ENCODE measurements at places on chromosomes 12 and 14. TPM values are rescaled to one million over a fixed set of nuclear protein-coding genes. Genes with fewer than 3 reads are reported as not detected.

DNA sequence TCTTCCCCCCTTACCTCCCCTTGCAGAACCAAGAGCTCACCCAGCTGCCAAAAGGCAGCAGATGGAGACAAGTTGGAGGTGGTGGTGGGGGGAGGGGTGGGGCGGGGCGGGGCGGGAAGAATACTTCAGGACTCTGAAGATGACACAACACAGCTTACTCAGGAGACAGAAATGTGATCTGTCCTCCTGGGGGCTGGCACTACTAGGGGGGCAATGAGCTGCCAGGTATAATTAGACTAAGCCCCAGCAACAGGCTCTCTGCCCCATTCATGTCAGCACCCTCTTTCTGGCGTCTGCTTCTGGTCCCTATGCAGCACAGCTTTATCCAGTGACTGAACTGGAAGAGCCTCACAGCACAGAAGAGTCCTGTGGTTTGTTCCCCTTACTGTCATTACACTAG lies 407.0 kb downstream of the MED13L start:
- no peak for DNase-seq

GRCh38 chr12:53983950-53984572 lies 885 bp upstream of the HOXC10 start:
- DNase-seq, result no peak

GRCh38 chr14:103230658-103231334 lies 103.2 kb upstream of the EIF5 start:
- no peak for DNase-seq

GRCh38 chr14:31294746-31295405 lies 87.3 kb upstream of the HECTD1 start:
- no peak for DNase-seq

DNA sequence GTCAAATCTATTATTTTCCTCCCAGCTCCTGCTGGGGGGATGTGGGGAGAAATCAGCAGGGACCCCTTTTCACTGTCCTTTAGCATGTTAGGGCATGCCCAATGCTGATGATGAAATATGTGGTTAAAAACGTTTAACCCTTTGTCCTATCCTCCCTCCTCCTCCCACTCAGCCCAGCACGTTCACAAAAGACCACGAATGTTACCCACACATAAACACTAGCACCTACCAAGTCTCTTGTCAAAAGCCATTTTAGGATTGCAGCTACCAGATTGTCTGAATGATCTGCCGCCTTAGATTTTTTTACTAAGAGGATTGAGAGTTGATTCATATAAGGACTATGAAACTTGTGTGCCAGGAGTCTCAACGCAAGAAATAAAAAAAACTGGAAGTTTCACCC lies 70.4 kb downstream of the TBK1 start:
- no peak for DNase-seq

DNA sequence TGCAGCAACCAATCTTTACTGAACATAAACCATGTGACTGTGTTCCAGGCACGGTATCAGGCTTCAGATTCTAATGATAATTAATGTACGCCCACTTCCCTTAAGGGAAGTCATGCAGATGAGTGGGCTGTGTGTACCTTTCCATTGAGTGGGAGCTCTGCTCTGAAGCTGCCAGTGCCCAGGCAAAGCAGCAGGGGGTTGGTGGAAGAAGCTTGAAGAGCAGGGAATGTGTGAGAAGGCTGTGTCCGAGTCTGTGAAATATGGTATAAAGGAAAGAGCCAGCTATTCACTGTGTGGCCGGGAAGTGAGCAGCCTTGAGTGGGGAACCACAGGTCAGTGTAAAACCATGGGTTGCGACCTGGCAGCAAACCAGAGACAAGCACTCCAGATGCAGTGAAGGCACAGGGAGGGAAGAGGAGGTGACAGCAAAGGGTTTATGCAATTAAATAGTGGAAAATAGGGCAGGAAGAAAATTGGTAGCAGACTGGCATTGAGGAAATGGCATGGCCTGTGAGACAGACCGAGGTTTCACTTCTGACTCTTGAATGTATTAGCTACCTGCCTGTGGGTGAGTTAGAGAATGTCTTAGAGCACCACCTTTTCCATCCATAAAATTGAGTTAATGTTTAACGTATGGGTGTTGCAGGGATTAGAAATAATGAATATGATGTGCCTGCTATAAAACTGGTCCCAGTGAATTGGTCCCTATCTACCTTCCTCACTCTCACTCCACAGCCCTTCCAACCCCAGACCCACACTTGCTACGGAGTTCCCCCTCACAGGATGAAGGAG lies 116.4 kb downstream of the NTF3 start:
- no peak for DNase-seq

- DNase-seq, result no peak
Observed at GRCh38 chr12:20211541-20211940, 156.8 kb upstream of the PDE3A start.

DNA sequence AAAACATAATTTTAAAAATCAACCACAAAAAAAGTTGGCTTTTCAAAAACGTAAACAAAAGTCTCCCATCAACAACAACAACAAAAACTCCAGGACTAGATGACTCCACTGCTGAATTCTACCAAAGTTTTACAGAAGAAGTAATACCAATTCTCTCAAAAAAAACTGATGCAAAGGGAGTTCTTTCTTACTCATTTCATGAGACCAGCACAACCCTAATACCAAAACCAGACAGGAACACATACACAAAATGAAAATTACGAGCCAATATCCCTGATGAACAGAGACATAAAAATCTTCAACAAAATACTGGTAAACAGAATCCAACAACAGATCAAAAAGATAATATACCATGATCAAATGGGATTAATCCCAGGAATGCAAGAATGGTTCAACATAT lies 147.3 kb downstream of the BTG1 start:
- DNase-seq, result no peak

GRCh38 chr14:35349496-35350365 lies 54.8 kb downstream of the NFKBIA start:
- no peak for DNase-seq

DNA sequence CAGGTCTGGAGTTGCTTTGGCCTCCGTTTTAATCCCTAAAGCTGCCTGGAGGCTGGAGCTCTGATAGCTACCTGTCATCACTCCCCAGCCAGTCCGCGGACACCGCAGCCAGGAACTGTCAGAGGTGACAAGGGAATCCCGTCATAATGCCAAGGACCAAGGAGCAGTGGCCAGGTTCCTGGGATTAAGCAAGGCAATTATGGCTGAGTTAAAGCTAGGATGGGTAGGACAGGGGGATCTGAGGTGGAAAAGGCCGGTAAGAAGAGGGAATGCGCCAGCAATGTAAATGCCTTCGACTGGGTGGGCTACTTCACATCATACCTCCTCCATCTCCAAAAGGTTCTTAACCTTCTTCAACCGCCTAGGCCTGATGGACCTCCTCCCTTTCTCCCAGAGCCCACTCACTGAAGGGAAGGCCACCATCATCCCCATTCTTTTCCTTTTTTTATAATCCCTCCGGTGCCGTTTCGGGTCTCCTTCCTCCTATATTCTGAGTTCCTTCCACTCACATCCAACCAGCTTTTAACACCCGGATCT lies 1.9 kb downstream of the PPP1R3E start:
- peak; percentile 36 for DNase-seq

GRCh38 chr14:102694530-102695166 lies 82.6 kb upstream of the TRAF3 start:
- peak; percentile 49 for DNase-seq

DNA sequence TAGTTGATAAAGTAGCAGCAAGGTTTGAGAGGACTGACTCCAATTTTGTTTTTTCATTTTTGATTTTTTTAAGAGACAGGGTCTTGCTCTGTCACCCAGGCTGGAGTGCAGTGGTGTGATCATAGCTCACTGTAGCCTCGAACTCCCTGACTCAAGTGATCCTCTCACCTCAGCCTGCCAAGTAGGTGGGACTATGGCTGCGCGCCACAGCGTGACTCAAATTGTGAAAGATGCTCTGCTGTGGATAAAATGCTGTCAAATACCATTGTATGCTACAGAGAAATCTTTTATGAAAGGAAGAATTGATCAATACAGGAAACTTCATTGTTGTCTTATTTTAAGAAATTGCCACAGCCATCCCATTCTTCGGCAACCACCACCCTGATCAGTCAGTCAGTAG lies 48.3 kb downstream of the SCN8A start:
- peak; percentile 11 for DNase-seq

- peak; percentile 28 for DNase-seq
Observed at GRCh38 chr12:45725631-45726602, 3.6 kb upstream of the ARID2 start.

DNA sequence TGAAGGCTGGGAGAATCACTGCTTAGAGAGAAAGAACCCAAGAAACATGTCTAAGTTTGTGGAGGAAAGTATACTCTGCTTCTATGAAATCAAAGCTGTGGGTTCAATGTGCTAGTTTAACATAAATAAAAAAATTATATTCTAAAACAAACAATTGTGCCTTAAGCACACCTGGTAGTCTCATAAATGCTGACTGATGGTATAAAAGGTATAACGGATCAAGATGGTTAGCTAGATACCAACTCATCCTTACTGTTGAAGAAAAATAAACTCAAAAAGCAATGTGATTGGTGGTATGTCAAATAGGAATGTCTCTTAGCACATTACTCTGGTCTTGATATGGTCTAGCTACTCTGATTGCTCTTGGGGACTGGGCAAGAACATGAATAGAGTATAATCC lies 117.8 kb downstream of the SLC41A2 start:
- no peak for DNase-seq

- no peak for DNase-seq
Observed at GRCh38 chr12:41739066-41739465, 405.6 kb downstream of the GXYLT1 start.

- DNase-seq, result no peak
Observed at GRCh38 chr12:87794854-87795253, 234.3 kb downstream of the C12orf50 start.

The IFI27L1 gene
- 42.7 TPM for total RNA-seq

The NKX2-8 gene
- not detected for total RNA-seq

The GPRC5D gene
- not detected for total RNA-seq

The DPPA3 gene
- not detected for total RNA-seq

The GLT8D2 gene
- total RNA-seq, result not detected

The PRR4 gene
- 0.57 TPM for total RNA-seq
